Stimulated activated CD8-positive, alpha-beta memory T cell treated with anti-CD3 and anti-CD28 coated beads, Interleukin-7, amount 100 ng/mL, for 1 hour (primary cell): ENCODE measurements at places on chromosomes 5 and 9.

DNA sequence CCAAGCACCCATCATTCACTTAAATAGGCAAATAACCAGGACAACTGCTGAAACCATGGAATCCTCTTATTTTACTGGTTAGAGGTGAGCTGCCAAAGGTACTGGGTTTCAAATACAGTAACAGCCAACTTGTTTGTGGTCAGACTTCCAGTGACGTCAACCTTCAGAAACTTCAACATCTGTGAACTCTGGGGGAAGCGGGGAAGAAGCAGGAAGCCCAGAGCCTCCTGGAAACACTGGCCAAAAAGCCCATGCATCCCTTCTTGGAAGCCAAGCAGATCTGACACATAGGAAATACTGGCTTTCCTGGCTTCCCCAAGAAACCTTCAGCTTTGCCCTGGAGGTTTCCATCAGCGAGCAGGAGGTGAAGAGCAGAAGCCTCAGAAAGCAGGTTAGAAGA lies 4.9 kb upstream of the FRRS1L start:
- no peak for DNase-seq

DNA sequence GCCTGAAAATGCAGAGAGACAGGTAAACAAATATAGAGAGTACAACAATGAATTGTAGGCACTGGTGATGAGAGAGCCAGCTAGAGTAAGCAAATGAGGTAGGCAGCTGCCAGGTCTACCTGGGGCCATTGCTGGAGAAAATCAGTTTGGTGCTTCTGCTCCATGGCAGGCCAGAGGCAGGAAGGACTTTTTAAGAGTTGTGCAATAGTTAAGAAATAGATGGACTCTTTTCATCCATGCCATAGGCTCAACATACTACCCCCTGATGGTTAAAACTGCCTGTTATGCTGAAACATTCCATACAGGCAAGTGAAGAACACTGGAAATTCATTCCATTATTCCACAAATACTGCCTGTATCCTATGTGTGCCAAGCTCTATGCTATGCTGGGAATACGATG lies 86.5 kb upstream of the CCDC112 start:
- no peak for DNase-seq

DNA sequence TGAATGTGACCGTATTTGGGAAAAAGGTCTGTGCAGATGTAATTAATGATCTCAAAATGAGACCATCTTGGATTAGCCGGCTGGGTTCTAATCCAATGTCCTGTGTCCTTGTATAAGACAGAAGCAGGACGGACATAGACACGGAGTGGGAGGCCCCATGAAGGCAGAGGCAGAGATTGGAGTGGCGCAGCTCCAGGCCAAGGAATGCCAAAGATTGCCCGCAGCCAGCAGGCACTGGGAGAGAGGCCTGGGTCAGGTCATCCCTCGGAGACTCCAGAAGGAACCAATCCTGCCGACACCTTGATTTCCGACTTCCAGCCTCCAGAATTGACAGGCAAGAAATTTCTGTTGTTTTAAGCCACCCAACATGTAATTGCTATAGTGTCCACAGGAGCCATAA lies 13.0 kb upstream of the GFI1B start:
- DNase-seq: no peak

- no peak for DNase-seq
Observed at GRCh38 chr5:73263001-73263710, 90.2 kb downstream of the TMEM174 start.

- DNase-seq: no peak
Observed at GRCh38 chr5:75091597-75091996, 39.2 kb upstream of the GCNT4 start.

- no peak for DNase-seq
Observed at GRCh38 chr9:26313108-26313507, 579.5 kb downstream of the CAAP1 start.

- no peak for DNase-seq
Observed at GRCh38 chr9:33426843-33427293, 20.5 kb downstream of the AQP3 start.

DNA sequence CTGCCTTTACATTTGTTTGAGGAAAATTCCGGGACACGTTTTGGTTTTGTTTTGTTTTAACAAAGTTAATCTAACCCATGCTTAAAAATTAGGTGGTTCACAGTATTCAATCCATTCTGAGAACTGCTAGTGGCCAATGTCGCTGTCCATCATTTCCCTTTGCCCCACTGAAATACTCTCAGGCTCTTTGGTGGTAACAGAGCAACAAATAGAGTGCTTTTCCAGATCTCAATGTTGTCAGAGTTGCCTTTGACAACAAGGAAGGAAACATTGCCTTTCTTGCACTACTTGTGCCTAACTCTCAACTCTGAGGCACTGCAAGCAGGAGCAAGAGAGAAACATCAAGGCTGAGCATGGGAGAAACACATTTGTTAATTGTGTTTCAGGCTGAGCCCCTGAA lies 154.0 kb downstream of the MCTP1 start:
- DNase-seq: no peak
